Pancreas (tissue), 10 donors: ENCODE measurements at places on chromosomes 12 and 14. TPM values are rescaled to one million over a fixed set of nuclear protein-coding genes. Genes with fewer than 3 reads are reported as not detected.

The CMA1 gene
- total RNA-seq, result not detected

The LBHD2 gene
- total RNA-seq, result not detected

The ENDOU gene
- 0.20 TPM for total RNA-seq

The TEAD4 gene
- 28.6 TPM for total RNA-seq

The KRT1 gene
- total RNA-seq, result not detected

The USP44 gene
- 4.3 TPM for total RNA-seq

The TRMT5 gene
- total RNA-seq, result 6.4 TPM

The INSM2 gene
- total RNA-seq, result not detected

The FITM1 gene
- total RNA-seq, result 5.0 TPM

The LTBR gene
- total RNA-seq, result 52.5 TPM

The SMCO2 gene
- total RNA-seq, result not detected

The OVCH1 gene
- total RNA-seq, result not detected

The ASCL1 gene
- total RNA-seq, result not detected

The PRH2 gene
- total RNA-seq, result not detected

The CCDC175 gene
- total RNA-seq, result not detected

The SLCO1B1 gene
- 0.09 TPM for total RNA-seq

The RFX4 gene
- total RNA-seq, result not detected

The SYT10 gene
- total RNA-seq, result not detected

The BORCS5 gene
- 10.7 TPM for total RNA-seq

The MAPKAPK5 gene
- 16.4 TPM for total RNA-seq

The MYRFL gene
- total RNA-seq, result 0.46 TPM

The PAH gene
- 9.9 TPM for total RNA-seq

The CACNB3 gene
- 16.3 TPM for total RNA-seq

The GZMB gene
- not detected for total RNA-seq

The BEGAIN gene
- 16.7 TPM for total RNA-seq

The SALL2 gene
- total RNA-seq, result 3.1 TPM

The BDKRB2 gene
- 6.9 TPM for total RNA-seq

The DCAF5 gene
- total RNA-seq, result 30.4 TPM

The LRIG3 gene
- total RNA-seq, result 36.3 TPM

The RASSF8 gene
- 8.0 TPM for total RNA-seq
